Cerebellar nuclear complex (tissue), 1 donor: ENCODE measurements at places on chromosomes 13 and 19.

DNA sequence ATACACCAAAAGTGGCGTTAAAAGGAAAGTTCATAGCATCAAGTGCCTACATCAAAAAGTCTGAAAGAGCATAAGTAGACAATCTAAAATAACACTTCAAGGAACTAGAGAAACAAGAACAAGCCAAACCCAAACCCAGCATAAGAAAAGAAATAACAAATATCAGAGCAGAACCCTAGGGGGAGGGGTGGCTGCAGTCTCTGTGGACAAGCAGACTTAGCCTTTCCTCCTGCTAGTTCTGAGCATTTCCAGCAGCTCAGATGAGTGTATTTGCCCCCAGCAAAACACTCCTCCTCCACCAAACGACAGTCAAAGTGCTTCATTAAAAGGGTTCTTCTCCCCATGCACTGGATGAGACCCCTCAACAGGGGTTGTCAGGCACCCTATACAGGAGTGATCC is 7.1 kb upstream of the ZNF90 start:
- DNase-seq, result no peak

DNA sequence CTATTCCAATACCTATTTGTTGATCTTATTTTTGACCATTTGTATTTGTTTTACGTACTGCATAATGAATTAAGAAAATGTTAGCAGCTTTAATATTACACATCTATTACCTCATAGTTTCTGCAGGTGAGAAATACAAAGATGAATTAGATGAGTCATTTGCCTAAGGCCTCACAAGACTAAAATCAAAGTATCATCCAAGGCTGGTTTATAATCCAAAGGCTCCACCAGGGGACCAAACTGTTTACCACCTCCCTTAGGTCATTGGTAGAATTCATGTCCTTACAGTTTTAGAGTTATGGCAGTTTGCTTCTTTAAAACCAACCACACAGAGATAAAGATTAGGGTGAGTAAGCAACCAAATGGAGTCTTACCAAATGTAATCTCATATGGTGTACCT is 848.1 kb downstream of the SLITRK6 start:
- no peak for DNase-seq

- DNase-seq, result no peak
Measured at GRCh38 chr13:102386461-102386860, 15.4 kb downstream of the FGF14 start.

- DNase-seq, result no peak
Measured at GRCh38 chr13:65600702-65601101, 1629.4 kb downstream of the PCDH9 start.

DNA sequence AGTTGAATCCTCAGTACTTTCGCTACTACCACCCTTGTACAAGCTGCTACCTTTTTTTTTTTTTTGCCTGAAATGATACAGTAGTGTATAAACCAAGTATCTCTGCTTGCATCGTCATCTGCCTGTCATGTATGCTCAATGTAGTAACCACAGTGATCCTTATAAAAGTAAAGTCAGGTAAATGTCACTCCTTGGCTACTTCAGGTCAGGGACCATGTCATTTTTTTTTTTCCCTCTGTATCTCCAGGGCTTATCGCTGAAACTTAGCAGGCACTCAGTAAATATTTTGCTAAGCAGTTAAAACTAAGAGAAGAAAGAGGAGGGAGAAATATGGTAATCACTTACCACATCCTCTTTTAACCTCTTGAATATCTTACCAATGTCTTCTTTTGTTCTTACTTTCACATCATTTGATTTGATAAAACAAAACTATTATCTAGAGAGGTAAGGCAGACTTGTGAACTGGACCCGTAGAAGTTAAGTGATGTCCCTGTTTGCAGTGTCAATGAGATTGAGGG is 96.8 kb upstream of the KLF12 start:
- DNase-seq, result no peak

GRCh38 chr13:51222686-51223559 is 725 bp downstream of the FAM124A start:
- DNase-seq, result no peak

DNA sequence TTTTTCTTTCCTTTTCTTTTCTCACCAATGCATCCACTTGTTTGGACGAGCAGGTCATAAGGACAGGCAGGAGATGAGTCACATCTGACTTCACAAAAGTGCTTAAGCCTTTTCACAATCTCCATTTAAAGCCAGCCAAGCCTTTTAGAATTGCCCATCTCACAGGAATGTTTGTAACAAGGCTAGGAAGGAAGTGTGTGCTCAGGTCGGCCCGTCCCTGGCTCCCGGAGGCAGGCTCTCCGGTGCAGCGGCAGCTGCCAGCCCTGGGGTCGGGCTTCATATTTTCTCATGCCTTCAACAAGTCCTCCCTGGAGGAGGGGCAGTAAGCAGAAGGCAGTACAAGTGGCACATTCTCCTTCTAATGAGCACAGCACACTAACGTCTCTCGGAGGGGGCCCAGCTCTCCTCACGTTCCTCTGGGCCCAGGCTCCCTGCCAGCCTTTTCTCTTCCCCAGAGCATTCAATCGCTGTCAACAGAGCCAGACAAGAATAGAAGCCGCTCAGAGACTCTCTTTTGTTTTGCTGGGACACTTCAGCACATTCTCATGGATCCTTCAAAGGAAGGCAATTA is 180.5 kb downstream of the COL4A1 start:
- DNase-seq, result no peak

DNA sequence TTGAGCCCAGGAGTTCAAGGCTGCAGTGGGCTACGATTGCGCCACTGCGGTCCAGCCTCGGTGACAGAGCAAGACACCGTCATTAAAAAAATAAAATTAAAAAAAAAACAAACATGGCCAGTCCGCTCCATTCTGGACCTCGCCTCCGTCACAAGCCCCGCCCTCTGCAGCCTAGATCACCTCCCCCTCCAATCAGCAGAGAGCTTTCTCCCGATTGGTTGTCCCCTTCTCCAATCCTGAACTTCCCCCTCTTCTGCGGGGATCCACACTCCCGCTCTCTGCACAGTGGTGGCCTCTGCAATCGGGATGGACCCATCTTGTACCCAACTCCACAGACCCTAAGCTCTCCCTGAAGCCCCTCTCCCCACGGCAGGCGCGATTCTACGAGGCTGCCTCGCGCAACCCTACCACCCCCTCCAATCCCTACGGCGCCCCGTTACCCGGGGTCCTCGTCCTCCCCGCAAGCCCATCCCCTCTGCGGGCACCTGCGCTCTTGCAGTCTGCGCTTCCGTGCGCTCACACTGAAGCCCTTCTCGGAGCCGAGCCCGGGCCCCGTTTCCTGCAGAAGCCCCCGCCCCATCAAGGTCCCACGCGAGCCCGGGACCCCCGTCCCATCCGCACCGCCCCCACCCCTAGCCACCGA is 540 bp downstream of the TMEM160 start:
- peak; percentile 90 for DNase-seq
